Occipital lobe (tissue), 3 donors: ENCODE measurements at places on chromosomes 11 and 22. TPM values are rescaled to one million over a fixed set of nuclear protein-coding genes. Genes with fewer than 3 reads are reported as not detected.

GRCh38 chr11:46560300-46560991 is 33.4 kb downstream of the AMBRA1 start:
- no peak for DNase-seq

- DNase-seq: no peak
Observed at GRCh38 chr11:57639321-57640067, 10.2 kb downstream of the YPEL4 start.

GRCh38 chr22:23527971-23528740 is 51.9 kb downstream of the IGLL1 start:
- no peak for DNase-seq

DNA sequence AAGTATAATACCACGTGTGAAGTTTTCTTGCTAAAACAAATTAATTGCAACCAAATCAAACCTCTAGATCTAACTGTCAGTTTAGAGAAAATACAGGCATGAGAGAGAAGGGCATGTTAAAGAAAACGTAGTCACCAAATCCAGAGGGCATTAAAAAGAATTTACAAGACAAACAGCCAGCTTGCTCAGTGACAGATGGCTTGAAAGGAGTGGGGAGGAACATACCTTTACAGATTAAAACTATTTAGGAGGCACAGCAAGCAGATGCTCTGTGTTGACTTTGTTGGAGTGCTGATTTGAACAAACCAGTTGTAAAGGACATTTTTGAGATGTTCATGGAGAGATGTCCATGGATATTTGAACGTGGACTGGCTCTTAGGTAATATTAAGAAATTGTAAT is 96.9 kb downstream of the ATXN10 start:
- DNase-seq: no peak

GRCh38 chr11:128389461-128389976 is 197.8 kb downstream of the ETS1 start:
- no peak for DNase-seq

Gene ADM2
- total RNA-seq: not detected

Gene FBLN1
- total RNA-seq: 22.3 TPM

Gene FOSL1
- not detected for total RNA-seq

Gene RDX
- total RNA-seq: 83.1 TPM
